Upper lobe of right lung (tissue), 1 donor: ENCODE measurements at places on chromosomes 5 and 9.

DNA sequence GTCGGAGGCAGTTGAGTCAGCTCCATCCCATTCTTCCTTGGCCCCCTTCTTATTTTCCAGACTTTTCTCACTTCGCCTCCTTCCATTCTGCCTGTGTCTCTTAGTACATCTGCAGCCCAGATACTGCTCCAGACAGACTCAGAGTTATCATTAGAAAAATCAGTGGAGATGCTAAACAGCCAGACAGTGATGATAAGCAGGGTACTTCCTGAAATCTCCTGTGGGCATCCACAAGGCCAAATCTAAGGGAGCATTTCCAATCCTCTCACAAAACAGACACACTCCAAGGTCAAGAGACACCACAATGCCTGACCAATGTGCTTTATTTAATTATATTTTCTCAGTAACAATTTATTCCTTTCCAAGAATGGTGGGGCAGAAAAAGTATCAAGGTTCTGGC is 14.5 kb upstream of the RLN1 start:
- DNase-seq: no peak

DNA sequence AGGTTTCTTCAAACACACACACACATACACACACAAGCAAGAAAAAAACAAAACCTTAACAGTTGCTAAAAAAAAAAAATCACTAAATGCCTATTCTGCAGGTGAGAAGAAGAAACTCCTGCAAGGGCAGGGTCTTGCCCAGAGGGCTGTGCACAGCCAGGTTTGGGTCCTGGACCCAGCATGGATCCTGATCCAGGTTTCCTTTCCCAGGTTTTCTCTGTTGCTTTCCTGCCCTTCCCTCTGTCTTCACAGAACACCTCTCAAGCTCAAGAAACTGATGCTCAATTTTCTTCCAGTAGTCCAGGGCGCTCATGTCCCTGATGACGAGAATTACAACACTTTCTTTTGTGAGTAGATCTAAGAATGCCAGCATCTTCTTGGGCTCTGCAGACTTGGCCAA is 136.6 kb downstream of the PAX5 start:
- DNase-seq: no peak

- no peak for DNase-seq
Observed at GRCh38 chr5:54398191-54398590, 57.3 kb upstream of the HSPB3 start.

GRCh38 chr5:157607371-157608161 is 32.0 kb upstream of the ADAM19 start:
- no peak for DNase-seq

DNA sequence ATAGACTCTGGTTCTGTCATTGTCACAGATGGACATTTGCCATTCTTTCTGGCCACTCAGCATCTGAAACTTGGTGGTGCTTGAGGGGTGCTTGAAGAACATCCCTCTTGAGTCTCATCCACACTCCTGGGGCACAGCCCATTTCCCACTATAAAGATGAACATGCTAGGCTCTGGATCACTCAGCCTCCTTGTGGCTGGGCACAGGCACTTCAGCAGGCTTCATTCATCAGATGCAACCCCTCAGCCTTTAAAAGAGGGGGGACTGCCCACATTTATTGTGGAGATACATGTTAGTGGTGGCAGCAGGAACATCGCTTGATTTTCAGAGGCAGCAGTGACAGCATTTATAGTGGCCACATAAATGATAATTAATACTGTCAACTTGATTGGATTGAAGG is 124.7 kb upstream of the NIPBL start:
- DNase-seq: no peak

GRCh38 chr5:88691945-88692868 is 190.8 kb downstream of the MEF2C start:
- DNase-seq: no peak

DNA sequence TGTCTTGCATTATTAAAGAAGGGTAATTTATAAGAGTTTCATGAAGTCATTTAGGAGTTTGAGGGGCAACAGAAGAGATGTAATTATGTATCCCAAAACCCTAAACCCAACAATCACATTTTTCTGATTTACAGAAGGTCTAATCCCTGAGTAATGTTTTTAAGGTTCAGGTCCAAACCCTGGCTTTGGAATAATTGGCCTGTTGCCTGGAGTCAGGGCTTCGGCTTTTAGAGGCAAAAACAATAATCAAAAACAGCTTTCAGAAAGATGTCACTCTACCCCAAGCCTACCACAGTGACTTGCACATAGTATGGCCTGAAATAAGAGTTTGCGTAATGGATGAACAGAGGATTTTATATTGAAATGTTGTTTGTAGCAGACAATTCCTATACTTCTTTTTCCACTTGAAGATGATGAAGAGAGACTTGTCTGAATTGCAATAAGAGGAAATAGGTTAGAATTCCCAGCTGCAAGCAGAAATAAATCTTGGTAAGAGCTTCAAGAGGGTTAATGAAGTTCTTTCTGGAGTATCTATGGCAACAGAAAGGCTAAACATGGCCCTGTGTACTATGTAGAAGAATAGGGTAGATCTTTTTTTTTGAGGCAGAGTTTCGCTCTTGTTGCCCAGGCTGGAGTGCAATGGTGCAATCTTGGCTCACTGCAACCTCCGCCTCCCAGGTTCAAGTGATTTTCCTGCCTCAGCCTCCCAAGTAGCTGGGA is 152.0 kb downstream of the GPBP1 start:
- DNase-seq: no peak

GRCh38 chr5:97142521-97143254 is at the start of gene LIX1:
Gene LIX1 (minus strand): TSS chr5:97142611. CDS start chr5:97142576, 35 bp downstream.
- DNase-seq: no peak

- no peak for DNase-seq
Observed at GRCh38 chr5:176553260-176554085, 4.3 kb downstream of the CDHR2 start.

DNA sequence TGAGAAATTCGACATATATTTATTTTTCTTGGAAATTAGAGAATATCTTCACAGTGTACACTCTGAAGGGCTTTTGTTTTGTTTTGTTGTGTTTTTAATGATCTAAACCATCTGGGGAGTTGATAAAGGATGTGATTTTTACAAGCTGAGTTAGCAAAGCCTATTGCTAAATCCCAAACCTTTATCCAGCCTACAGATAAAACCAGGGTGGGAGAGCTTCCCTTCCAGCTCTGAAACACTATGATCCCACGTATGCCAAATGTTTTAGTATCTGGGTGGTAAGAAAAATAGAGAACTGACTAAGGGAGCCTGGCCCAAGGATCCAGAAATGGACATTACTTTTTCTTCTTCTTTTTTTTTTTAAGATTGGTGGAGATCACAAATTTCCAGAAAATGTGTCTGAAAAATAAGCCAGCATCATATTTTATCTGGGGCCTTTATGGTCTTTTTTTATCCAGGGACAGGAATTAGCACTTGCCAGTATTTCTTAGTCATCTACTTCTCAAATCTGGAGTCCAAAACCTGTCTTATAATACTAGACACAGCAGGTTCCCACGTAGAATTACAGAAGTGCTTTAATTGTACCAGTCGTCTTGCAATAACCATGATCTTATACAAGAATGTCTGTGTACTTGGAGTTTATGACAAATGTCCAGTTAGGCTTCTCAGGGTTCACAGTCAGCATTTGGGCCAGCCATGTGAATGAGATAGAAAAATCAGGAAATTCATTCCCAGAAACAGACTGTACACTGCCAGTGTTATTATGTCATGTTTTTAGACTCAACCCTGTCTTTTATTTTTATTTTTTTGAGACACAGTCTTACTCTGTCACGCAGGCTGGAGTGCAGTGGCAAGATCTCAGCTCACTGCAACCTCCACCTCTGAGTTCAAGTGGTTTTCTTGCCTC is 290.8 kb upstream of the MPDZ start:
- no peak for DNase-seq

DNA sequence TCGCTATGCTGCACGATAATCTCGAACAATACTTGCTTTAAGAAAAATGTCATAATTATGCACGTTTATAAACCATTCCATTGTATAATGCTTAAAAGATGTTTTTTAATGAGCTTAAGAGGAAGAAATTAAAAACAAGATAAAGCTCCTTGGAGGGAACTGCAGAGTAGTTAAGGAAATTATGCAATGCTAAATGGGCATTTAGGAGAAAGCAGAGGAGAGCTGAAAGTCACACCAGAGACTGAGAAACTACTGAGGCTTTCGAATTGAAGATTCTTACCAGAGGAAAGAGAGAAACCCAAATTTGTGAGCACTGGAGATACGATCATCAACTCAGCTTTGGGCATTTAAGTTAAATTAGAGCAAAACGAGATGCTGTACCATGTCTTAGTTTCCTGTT is 119.4 kb downstream of the CDH10 start:
- DNase-seq: no peak

DNA sequence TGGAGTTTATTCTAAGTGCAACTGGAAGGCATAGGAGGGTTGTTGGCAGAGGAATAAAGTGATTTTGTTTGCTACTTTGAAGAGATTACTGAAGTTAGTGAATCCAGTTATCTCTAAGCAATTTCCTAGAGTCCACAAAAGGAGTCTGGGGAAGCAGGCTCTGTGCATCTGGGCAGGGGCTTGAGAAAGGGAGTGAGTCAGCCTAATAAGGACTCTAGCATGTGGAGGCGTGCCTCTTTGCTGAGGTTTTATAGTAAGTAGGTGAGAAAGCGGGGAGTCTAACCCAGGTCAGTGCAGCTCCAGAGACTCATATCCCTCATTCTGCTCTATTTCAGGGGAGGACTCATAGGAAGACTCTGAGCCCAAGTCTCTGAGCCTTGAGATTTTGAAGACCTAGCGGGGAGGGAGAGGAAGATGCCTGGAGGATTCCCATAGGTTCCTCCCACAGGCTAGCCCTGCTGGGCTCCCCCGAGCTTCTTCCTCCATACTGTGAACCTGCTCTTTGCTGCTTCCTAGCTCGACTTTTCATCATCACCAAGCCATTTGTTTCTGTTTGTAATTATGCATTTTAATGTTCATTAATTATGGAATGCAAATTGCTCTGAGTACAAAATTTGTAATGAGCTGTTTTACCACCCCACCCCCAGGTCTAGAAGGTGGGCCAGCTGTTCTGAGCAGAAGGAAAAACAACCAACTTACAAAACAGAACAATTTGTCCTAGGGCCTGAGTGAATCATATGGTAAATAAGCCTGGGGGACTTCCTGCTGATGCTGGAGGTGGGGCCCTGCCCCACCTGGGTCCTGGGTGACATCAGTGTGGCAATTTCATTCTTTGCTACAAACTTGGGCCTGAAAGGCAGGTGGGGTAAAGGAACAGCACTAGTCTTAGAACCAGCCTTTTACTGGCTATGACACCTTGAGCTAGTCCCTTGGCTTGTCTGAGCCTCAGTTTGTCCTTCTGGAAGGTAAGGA is 150.2 kb downstream of the TRIM32 start:
- DNase-seq: no peak

GRCh38 chr5:59116231-59116865 is 533.5 kb downstream of the RAB3C start:
- DNase-seq: no peak

DNA sequence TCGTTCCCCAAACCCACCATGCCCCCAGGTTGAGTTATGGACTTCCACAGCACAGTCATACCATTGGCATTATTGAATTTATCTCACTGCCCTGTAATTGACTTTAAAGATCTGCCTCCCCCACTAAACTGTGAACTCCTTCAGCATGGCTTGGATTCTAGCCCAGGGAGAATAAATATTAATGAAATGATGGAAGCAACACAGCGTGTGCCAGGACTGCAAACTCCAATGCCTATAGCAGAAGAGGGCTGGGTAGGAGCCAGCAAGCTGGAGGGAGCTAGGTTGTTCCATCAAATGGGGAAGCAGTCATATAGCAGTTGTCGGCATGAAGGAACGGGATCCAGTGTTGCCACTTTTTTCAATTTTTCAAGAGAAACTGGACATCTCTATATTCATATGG is 69.0 kb upstream of the MSX2 start:
- DNase-seq: no peak

DNA sequence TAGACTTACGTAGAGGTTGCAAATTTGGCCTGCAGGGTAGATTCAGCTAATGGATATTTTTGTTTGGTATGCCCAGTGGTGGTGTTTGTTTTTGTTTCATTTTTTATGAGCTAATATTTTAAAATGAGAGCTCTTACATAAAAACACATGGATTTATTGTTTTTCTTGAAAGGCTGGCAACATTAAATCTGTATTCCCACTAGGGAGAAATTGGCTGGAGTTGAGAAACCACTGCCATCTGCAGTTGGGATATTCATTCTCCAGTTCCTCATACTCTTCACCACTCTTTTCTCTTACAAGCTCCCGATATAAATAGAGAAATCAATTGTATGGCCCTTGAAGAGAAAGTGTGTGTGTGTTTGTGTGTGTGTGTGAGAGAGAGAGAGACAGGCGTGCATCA is 143.3 kb downstream of the ALDH1A1 start:
- no peak for DNase-seq

DNA sequence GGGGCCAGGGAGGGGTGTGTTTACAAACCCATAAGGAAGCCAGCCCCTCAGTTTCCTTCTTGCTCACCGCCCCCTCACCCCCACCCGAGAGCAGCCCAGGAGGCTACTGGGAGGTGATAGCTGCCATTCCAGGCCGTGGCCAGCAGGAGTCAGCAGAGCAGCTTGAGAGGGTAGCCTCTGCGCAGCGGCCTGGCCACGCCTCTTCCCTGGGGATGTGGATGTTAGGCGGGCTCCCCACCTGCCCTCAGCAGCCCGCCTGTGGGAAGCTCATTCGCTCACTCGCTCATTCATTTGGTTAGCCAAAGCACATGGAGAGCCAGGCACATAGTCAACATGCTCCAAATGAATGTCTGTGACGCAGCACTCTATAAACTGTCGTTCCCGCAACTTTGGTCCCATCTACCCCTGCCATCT is 6.1 kb upstream of the DPM2 start:
- peak; percentile 93 for DNase-seq

DNA sequence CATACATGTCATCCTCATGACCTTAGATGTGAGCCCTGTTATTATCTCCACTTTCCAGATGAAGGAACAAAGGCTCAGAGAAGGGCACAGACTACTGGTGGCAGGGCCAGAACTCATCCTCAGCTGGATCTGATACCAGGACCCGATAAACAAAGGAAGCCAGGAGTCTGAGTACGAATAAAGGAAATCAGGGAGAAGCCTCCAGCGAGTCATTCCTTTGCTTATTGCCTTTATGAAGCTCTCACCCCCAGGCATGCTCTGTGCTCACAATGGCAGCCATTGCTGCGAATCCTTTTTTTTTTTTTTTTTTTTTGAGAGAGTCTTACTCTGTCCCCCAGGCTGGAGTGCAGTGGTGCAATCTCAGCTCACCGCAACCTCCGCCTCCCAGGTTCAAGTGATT is 130.1 kb downstream of the GAPVD1 start:
- DNase-seq: no peak

- no peak for DNase-seq
Observed at GRCh38 chr9:134329886-134330285, 3.6 kb downstream of the RXRA start.

DNA sequence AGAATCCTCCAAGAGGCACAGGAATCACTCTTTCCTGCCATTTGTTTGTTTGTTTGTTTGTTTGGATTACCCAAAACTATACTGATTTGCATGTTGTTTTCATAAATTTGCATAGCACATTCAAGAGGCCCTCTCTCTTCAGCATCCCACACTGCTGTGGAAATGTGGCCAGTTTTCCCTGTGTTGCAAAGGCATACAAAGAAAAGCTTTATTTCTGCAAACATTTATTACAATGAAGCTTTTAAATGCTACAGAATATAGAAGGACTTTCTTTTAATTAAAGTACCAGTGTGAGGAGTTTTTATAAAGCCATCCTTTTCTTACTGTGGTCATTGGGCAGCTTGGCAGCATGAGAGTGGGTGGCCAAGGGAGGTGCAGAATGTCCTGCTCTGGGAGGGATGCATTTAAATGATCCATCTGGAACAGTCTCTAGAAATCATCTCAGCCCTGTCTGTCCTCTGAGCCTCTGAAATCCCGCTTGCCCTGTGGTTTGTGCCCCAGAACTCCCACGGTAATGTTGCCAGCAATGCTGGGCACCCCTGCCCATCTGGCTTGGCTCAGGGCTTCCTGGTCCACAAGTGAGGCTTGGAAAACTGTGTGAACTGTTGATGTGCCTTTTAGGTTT is 356.8 kb upstream of the KIF2A start:
- DNase-seq: no peak
